ENCODE measurements at places on chromosomes 2 and 18.

DNA sequence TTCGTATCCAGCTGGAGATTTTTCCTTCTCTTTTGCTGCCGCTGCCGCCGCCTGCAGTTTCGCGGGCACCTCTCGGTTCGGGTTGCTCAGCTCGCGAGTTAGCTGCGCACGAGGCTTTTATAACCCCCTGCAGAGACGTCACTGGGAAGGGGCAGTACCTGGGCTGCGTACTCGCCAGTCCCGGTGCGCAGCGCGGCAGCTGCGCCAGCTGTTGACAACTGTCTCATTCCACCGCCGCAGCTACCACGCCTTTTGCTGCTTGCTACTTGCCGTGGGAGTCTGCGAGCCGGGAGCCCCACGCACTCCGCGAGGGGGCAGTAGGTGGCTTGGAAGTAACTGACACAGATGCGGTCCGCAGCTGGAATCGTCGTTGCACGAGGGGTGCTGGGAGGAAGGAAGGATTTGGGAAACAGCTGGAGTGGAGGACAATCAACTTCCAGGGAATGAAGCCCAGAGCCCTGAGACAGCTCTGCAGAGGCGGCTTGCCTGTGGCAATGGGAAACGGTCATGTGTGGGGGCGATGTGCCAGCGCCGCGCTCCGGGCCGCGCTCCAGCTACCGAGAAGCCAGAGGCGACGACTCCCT is at the start of gene TACR1:
TACR1 (minus strand) TSS at position 93 of the 584 bp plus-strand sequence. CDS start 586 bp downstream, outside the sequence.
- peak; percentile 58 for DNase-seq

GRCh38 chr2:208369091-208369490 is 37.5 kb upstream of the PTH2R start:
- no peak for DNase-seq

DNA sequence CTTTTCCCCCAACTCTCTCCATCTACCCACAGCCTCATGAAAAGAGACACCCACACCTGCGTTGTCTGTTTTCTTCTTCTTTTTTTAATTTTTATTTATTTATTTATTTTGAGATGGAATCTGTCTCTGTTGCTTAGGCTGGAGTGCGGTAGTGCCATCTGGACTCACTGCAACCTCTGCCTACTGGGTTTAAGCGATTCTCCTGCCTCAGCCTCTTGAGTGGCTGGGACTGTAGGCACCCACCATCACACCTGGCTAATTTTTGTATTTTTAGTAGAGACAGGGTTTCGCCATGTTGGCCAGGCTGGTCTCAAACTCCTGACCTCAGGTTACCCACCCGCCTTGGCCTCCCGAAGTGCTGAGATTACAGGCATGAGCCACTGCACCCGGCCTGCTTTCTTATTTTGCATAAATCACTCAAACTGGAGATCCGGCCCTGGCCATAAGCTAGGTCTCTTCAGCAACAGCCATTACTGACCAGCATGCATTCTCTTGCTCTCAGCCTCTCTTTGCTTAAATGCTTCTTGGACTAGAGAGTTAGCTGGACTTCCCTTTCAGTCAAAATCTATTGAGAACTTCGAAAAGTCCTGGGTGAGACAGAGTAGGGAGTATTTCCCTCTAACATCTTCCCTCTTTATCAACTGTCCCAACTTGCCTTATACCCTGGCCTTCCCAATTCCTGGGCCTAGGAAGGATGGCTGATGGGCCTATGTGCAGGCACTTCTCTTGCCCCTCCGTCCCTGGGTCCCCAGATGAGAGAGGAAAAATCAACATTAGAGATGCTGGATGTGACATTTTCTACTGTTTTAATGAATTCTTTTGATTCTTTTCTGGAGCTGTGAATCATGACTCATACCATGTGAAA is 27.3 kb downstream of the MYCN start:
- DNase-seq, result no peak

- DNase-seq, result no peak
Observed at GRCh38 chr2:105072039-105072438, 34.2 kb downstream of the MRPS9 start.

GRCh38 chr2:189192766-189193165 is 13.2 kb upstream of the COL5A2 start:
- no peak for DNase-seq

DNA sequence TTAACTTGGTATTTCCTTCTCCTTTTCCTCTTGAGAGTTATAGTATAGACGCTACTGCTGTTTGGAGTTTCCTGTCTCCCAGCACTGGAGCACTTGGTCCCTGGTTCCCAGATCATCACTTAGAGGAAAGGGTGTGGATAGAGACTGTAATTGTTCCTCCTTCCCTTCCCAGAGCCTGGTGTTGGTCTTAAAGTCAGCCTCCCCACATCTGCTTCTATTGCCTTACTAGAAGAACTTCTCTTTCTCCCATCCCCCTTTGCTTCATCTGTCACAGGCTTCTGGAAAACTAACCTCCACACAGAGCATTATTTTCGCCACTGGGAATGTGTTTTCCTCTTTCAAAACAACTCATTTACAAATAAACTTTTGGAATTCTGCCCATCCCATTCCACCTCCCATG is 131.0 kb downstream of the CCDC85A start:
- DNase-seq, result no peak

- no peak for DNase-seq
Observed at GRCh38 chr2:179569831-179570233, 291.6 kb downstream of the ZNF385B start.

DNA sequence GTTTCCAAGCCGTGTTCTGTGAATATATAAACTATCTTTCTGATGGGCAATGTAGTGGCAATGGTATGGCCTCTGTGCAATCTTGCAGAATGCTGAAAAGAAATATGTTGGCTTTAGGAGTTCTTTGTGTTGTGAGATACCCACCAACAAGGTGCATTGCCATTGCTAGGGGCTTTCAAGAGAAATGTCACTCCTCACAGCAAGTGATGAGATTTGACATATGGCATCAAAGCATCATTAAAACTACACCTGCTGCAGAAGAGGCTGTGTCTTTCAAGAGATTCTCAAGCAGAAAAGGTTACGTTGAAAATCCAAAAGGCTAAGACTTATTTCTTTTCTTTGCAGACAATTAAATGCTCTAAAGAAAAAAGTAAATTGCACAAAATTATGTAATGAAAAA is 1110.8 kb downstream of the CBLN2 start:
- no peak for DNase-seq

- DNase-seq, result no peak
Observed at GRCh38 chr2:136248242-136248641, 130.3 kb upstream of the CXCR4 start.

DNA sequence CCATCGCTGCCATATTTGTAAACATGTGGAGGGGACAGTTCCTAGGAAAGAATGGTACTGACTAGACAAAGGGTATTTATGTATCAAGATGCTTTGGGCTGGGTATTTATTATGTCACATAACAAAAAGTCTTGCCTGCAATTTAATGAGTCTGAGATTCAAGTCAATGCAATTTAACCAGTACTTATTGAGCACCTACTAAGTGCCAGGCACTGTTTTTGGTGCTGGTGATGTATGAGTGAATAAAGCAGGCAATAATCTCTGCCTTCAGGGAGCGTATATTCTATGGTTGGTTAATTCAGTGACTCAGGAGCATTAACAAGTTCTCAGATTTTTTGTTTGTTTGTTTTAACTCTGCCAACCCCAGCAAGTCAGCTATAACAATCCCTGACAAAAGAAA is 24.6 kb upstream of the ACVR1 start:
- DNase-seq, result no peak

GRCh38 chr2:236298924-236299475 is 34.8 kb upstream of the ASB18 start:
- no peak for DNase-seq

DNA sequence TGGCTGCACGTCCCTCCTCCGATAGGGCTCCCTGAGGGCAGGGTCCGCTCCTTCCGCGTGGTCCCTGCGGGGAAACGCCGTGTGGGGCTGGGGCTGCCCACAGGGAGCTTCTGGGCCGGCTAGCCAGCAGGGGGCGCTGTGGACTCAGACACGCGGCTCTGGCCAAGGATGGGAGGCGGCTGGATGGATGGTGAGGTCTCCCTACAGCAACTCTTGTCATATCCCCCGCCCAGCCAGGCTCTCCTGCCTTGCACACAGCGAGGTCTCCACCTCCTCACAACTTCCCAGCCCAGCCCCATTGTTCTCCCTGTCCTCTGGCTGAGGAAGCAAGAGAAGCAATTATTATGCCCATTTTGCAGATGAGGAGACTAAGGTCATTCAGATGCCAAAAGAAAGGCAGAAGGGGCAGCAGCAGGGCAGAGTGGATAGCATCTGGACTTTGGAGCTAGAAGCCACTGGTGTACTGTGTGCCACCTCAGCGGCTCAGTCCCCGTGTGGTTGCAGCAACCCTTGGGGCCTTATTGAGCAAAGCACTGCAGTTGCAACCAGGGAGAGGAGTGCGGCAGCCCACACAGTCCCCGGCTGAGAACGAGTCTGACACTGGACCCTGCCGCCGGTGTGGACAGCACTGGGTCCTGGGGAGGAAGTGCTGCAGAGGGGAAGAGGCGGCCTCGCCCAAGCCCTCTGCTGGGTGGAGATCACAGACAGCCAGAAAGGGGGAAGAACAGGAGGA is 99.0 kb downstream of the ZFP36L2 start:
- DNase-seq, result no peak

GRCh38 chr2:162091325-162092007 is 17.5 kb upstream of the DPP4 start:
- no peak for DNase-seq

DNA sequence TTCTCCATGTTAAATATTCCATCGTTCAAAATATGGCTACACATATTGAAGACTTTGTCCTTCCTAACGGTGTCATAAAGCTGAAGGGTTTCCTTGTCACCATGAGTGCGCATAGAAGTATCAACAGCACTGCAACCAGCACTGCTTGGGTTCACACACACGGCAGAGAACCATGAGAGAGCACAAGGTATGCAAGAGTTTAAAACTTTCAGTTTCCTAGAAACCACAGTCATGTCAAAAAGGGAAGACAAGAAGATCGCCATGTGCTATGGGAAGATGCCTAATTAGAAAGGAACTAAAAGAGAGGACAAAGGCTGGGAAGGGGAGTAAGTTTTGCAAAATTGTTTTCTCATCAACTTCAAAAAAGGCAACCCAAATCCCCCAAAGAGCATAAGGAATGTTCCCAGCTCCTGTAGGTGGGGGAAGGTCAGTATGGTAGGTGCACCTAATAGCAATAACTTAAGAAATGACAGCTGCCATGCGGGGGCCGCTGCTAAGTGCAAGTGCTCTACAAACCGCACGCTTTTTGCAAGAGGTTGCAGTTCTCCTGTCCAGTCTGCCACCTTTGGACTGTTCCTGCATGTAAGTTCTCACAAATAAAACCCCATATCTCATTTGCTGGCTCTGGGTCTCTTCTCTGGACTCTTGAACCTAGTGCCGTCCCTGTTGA is 136.8 kb downstream of the TMEM163 start:
- no peak for DNase-seq

DNA sequence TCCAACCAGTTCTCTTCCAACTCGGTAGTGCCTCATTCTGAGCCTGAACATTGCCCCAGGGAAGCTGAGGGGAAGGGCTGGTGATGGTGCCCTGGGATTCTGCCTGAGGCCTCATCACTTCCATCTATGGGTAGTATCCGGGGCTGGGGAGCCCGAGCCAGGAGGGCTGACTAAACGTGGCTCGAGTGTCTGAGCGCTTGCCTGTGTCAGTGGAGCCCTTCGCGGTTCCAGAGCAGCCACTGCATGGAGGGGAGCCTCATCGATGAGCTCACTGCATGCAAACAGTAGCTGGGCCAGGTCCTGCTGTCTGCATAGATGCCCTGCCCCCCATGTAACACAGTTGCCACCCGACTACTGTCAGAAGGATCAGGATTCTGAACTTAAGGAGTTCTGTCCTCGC is 129.3 kb downstream of the GLI2 start:
- no peak for DNase-seq

DNA sequence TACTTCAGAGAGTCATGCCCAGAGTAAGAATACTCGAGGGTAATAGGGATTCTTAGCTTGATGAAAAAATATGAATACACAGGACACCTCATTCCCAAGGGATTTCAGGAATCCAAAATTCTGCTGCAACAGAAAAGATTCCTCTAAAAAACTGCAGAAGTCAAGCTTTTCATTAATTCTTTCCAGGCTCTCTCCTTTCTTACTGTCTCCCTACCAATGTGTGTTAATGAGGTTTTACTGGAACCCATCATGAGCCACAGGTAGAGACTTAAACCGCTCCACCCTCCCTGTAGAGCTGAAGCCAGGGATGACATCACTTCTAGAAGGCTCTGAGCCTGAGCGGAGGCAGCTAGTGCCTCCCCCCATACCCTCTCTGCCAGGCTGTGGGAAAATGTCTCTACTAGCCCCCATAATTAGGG is 3.4 kb downstream of the SDC1 start:
- no peak for DNase-seq

DNA sequence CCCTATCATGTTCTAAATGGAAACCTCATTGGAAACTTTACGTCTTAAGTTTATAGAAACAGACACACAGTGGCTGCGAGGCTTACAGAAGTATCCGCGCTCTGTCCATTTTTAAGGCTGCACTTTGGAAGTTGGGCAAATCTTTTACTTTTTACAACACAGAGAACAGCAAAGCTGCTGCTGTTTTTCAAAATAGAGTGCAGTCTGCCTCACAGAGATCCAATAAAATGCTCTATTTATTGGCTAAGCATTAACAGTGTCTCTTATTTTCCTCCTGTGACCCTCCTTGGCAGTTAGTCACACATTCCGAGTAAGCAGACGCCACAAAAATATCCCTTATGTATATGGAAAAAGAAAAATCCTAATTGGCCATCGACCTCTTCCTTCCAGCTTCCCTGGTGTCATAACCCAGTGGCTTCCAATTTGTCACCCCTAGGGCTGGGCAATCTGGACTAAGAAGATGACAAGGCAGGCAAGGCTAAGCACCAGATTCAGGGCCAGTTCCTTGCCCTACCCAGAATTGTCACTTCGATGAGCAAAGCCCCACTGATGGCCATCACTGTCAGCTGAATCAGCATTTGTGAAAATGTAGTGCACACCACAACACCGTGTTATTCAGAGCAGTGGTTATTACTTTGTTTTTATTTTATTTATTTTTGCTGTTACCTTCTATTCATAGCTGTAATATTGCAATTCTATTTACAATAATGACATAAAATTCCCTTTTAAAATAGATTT is 47.7 kb upstream of the MEIS1 start:
- DNase-seq, result no peak

GRCh38 chr18:61679836-61680235 is 213.0 kb downstream of the RNF152 start:
- DNase-seq, result no peak

GRCh38 chr2:42060718-42061619 is 13.1 kb downstream of the PKDCC start:
- no peak for DNase-seq

GRCh38 chr2:121309801-121310200 is 24.8 kb upstream of the TFCP2L1 start:
- no peak for DNase-seq

GRCh38 chr2:48479915-48480314 is 50.0 kb upstream of the STON1 start:
- no peak for DNase-seq

DNA sequence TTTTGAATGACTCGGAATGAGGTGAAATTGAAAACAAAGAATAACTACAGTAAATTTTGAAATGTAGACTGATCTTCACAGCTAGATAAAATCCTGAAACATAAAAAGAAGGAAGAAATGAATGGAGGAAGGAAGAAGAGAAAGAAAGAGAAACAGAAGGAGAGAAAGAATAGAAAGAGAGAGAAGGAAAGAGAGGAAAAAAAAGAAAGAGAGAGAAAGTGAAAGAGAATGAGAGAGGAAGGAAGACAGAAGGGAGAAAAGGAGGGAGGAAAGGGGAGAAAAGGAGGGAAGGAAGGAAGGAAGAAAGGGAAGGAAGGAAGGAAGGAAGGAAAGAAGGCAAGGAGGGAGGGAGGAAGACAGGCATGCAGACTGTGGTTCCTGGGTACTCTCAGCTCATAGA is 982.6 kb downstream of the BCL11A start:
- no peak for DNase-seq

- no peak for DNase-seq
Observed at GRCh38 chr2:68770271-68771111, 35.9 kb downstream of the ARHGAP25 start.

GRCh38 chr2:141770530-141770929 is 360.3 kb downstream of the LRP1B start:
- DNase-seq, result no peak

All from breast epithelium (tissue), 4 donors.